ENCODE measurements at places on chromosomes 7 and 10.

DNA sequence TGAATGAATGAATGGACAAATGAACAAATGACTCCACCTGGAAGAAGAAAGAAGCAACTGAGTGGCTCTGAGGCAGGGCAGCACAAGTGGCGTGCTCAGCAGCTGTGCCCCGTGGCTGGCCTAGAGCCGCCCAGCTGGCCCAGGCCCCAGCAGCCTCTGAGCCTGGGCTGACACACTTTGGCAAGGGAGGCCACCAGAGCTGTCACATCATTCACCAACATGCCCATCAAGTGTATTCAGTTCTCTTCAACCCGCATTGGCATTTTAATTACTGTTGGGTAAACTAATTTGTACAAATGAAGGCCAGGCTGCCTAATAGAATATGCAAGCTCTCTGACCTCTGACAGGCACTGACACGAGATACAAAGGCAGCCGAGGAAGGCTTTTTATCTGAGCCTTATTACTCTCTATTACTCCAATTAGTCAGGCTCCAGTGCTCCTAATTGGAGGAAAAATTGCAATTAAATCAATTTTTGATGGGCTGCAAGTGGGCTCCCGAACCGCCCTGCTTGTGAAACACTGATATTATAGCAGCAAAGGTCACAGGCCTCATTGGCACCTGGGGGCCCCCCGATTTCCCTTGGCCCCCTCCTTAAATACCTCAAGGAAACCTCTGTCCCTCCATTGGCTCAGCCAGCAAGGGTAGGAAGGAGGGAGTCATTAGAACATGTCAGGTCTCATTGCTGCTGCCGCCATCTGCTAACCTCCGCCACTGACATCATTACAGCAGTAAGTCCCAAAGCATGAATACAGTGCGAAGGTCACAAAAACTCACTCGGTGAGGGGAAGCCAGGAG, 41.9 kb downstream of the DPCD start:
- DNase-seq = no peak

DNA sequence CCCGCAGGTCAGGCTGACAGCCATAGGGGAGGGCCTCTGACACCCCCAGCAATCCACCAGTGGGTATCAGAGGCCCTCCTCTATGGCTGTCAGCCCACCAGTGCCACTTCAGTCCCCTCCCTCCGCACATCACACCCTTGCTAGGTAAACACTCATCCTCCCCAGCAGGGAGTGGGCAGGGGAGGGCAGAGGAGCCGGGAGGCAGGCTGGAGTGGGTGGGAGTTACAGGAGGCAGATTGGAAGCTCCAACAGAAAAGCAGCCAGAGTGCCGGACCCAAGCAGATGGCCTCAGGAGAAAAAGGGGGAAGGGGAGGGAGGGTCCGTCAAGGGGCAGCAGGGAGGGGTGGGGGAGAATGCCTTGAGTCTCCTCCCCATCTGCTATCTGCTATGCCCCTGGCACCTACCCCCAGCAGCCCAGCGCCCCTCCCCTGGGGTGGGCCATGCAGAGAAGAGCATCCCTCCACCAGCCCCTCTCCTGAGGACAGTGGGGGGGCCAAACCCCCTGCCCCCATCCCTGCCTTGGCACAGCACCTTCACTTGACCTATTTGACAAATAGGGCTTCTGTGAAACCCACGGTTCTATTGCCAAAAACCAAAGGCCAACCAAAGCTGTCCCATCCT, 2.4 kb downstream of the RASGEF1A start:
- no peak for DNase-seq

DNA sequence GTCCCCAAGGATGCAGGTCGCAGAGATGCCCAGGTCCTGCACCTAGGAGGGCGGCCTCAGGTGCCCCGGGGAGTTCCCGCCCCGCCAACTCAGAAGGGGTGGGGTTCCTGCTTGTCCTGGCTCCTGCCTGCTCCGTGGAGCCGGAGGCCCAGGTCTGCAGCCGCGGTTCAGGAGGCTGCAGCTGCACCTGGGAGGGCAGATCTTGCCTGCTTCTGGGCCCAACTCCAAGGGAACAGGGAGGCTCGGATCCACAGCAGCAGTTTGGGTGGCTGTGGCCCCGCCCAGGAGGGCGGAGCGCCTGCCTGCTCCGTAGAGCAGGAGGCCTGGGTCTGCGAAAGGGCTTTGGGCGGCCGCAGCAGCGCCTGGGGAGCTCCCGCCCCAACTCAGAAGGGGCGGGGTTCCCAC, 108.2 kb upstream of the EGR2 start:
- DNase-seq = no peak

DNA sequence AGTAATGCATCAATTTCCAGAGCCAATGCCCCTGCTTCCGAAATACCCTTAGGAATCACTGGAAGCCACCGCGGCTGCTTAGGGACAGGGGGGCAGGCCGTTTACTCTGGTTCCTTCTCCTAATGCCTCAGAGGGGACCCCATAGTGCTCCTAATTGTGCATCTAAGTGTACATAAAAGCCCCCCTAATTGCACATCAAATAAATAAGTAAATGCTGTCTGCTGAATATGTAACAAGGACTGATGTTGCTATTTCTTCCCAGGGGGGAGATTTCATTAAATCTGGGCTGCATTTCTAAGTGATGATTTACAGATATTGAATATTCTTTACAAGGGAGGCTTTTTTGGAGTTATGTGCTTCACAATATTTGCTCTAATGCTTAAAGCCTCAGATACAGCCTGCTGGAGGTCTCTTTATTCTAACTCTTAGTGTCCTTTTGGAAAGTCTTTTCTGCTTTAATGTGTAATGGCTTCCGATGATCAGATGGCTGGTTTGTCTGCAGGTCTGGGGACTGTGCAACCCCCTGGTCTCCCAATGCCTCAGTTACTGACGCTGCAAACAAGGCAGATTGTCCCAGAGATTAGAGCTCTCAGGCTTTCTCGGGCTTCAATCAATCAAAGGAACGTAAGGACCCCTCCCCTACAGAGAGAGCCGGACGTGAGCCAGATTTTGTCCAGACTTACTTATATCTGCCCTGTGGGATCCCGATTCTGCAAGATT, 143.0 kb downstream of the PRPF18 start:
- no peak for DNase-seq

Measured in stimulated activated CD8-positive, alpha-beta memory T cell treated with anti-CD3 and anti-CD28 coated beads, Interleukin-4, amount 100 ng/mL, for 1 hour (primary cell).